NCI-H1417 (cell line): ENCODE measurements at places on chromosomes 7 and 10.

DNA sequence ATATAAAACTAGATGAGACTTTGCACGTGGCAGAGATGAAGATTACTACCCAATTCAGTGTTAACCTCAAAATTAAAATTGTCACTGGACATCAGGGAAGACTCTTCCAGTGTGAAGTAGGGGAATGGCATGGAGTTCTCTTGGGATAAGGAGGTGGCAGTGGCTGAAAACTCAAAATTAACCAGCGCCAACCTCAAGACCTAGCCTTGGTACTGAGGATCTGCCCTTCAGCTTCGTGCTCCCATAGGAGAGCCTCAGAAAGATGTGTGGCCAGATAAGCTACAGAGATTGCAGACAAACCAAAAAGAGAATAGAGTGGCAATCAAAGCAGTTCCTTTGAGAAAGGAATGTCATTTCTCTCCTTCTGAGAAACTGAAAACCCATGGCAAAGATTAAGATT, 47.3 kb upstream of the CAPZA2 start:
- no peak for DNase-seq

DNA sequence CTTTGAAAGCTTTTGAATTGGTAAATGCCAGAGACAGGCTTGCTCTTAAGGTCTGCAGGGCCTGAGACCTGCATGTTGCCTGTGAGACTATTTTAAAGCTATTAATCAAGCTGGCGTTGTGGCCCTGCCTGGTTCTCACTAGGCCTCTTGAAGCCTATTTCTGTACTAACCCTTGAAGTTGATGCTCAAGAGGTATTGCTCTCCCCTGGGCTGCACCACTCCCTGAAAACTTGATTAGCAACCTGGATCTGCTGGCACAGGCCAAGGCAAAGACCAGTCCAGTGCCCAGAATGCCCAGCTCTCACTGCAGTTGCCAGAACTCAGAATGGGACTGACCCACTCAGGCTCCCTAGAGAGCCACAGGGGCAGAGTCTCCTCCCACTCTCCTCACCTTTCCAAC, 220.0 kb upstream of the MEOX2 start:
- no peak for DNase-seq

DNA sequence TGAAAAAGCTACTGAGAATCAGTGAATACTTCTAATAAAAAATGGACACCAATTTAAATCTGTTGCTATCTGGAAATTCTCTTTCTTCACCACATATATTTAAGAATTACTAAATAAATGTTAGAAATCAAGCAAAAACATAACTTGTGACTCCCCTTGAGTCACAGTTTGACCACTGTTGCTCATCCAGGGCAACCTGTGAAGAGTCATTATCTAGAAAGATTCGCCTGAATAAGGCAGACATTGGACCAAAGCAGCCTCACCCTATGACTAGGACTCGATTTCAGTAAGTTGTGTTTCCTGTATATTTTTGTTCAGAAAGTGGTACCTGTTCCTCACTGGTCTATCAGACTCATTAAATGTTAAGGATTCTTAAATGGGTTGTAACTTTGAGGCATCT, 572.4 kb downstream of the ATRNL1 start:
- no peak for DNase-seq

GRCh38 chr7:115085421-115085820, 163.5 kb downstream of the MDFIC start:
- no peak for DNase-seq

GRCh38 chr10:90865401-90865800, 6.4 kb upstream of the RPP30 start:
- DNase-seq = no peak

- no peak for DNase-seq
Measured at GRCh38 chr10:112250555-112250954, 32.6 kb upstream of the TECTB start.

DNA sequence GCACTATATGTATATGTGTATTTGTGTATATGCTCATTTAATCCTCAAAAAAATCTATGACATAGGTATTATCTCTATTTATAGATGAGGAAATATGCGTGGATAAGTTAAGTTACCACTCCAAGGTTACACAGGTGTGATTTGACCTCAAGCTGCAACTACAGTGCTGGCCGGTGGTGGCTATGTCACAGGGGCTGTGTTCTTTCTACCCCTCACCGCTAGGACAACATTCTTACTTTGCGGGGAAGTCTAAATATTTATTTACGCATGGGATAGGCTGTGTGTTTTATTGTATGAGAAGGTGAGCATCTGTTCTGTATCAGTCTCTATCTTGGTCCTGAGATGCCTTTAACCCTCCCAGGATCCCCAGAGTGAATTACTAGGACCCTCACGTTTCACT, 60.0 kb downstream of the CREB5 start:
- DNase-seq = no peak

GRCh38 chr7:30244340-30244739, 40.1 kb upstream of the ZNRF2 start:
- DNase-seq = no peak

DNA sequence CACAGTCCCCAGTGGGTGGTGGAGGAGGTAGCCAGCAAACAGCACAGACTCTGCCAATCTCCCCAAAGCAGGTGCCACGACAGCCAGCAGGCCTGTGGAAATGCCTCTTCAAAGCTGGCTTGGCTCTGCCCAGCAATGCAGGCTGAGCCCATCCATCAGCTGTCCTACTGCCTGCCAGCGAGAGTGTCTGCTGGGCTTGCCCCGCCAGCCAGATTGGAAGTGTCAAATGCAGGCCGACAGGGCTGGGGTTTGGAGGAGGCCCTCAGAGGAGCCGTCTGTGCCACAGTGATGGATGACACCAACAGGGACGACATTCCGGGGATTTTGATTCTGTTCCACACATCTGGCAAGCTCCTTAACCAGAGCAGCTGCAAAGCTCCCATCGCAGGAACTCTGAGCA, 16.7 kb downstream of the HABP2 start:
- DNase-seq = no peak

DNA sequence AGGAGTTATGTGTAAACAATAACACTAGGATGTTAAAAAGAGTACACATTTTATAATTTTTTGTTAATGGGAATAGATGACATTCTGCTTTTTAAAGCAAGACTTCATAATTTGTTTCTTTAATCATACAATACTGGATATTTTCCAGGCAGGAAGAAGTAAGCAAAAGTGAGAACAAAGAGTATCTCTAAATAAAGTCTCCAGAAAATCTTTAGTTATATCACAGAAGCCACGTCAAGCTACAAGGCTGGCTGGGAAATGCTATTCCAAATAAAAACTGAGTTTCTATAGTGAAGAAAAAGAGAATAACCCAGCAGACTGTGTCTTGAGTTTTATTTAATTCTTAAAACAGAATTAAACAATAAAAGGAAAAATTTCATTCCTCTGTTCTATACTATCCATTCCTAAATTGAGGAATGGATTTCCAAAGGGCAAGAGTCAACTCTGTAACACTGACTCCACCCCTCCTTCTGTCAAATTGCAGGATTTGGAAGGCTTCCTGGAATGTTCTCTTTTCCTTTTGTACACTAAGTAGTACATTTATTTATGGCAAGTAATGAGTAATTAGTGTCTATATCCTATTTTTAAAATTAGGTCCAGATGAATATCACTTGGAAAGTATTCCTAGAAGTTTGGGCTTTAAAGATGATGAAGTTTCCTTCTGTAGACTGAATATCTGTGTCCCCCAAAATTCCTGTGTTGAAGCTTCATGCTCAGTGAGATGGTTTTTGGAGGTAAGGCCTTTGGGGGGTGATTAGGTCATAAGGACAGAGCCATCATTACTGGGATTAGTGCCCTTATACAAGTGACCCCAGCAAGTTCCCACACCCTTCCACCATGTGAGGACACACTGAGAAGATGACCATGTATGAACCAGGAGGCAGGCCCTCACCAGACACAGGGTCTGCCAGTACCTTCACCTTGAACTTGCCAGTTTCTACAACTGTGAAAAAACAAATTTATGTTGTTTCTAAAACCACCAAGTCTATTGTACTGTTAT, 290.9 kb downstream of the CRPPA start:
- DNase-seq = no peak

DNA sequence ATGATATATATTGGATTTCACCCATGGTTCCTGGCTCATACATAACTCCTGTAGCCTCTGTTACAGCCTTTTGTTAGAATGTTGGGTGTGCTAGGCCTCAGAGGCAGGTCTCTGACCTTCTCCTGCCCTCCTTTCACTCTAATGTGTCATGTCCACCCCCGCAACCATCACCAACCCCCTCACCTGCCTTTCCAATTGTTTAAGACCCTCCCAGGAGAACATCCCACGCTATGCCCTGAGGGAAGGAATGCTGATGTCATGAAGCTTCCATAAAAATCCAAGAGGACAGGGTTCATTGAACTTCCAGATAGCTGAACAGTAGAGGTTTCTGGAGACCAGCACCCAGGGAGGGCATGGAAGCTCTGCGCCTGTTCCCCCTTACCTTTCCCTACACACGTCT, 30.8 kb upstream of the C10orf67 start:
- no peak for DNase-seq

GRCh38 chr10:122413327-122413726, 38.8 kb downstream of the PLEKHA1 start:
- DNase-seq = no peak

DNA sequence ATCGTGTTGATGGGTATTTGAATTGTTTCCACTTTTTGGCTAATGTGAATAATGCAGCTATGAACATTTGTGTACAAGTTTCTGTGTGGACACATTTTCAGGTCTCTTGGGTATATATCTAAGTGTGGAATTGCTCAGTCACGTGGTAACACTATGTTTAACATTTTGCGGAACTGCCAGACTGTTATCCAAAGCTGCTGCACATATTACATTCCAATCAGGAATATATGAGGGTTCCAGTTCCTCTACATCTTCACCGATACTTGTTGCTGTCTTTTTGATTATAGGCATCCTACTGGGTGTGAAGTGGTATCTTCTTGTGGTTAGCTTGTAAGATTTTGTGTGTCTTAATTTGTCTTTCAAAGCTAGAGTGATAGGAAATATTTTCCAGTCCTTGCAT, 6.8 kb downstream of the PTPN12 start:
- no peak for DNase-seq

DNA sequence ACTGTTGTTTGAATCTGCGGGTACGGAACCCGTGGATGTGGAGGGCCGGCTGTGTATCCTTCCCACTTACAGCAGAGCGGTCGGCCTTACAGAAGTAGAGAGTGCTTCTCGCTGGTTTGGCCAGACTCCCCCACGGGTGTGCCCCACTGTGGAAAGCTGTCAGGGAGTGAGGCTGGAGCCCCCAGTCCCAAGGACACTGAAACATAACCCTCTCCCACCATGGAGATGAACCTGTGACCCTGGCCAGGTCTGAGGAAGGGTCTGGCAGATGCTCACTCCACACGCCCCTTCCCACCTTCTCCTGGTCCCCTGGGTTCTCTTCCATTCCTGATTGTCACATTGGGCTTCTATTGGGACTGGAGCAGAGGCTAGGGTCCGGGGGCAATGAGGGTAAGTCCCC, 39.6 kb downstream of the TSPAN15 start:
- no peak for DNase-seq

DNA sequence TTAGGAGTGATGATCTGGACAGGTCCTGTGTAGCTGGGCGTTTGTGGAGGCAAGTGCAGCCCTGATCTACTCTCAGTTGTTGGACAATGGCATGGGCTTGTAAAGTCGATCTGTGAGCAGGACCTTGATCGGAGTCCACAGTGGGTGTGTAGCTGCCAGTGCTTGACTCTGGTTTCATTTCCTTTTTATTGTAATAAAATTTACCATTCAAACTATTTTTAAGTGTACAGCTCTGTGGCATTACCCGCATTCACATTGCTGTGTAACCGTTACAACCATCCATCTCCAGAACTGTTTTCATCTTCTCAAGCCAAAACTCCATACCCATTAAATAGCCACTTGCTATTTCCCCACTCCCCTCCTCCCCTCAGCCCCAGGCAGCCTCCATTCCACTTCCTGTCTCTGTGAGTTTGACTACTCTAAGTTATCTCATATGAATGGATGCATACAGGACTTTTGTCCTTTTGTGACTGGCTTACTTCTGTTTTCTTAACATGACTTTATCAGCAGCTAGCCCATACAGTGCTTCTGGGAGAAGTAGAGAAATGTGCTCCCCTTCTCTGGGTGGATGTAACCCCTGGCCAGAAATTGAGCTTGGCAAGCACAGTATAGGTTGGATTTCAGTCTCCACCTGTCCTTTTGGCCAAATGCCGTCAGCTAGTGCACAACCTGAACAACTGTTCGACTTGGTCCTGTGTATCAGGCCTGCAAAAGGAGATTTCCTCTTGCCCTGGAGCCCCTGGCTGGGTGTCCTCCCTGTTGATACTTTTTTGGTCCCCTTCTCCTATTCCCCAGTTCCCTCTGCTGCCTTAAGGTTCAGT, 180.0 kb downstream of the LRMDA start:
- DNase-seq = no peak

DNA sequence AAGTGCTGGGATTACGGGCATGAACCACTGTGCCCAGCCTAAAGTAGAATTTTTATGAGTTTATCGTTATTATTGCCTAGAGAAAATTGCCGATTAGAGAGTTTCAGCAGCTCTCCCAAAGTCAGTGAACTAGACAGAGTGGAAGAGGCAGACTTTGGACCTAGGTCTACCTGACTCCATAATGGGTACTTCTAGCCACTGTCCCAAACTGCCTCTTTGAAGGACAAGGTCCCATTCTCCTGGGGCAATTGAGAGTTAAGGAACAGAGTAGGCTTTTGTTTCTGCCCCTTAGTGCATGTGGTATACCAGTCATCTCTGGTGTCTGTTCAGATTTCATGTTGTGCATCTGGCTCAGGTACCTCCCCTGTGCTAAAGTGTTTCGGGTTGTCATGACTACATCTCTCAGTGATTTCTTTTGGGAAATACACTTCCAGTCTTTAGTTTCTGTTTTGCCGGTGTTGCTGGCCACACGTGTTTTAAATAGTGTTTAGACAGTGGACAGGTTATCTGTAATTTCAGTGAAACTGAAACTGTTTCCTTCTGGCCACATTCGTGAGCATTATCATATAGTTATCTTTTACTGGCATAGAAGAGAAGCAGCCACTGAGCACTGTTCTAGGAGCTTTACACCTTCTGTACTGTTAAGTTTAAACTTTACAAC, 4.7 kb downstream of the TMEM236 start:
- DNase-seq = no peak

DNA sequence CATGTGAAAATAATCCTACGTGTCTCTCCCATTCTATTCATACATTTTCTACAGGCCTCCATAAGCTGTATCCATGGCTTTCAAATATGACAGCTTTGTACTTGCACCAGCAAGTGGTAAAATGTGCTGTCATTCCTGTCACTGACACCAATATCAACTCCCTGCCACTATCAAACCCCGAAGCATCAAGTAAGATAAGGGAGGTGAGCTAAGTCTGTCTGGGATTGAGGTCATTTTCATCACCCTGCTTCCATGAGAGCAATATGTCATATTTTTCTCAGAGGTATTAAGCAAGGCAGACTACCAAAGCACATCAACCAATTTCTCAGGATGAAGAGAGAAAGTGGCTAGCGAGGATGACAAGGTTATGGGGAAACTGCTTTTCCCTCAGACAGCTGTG, 11.1 kb downstream of the GPR22 start:
- no peak for DNase-seq

- DNase-seq = no peak
Measured at GRCh38 chr7:7051206-7051877, 131.0 kb upstream of the C1GALT1 start.

- DNase-seq = no peak
Measured at GRCh38 chr7:13822678-13823077, 166.8 kb downstream of the ETV1 start.
